ENCODE measurements at places on chromosomes 3 and 15. TPM values are rescaled to one million over a fixed set of nuclear protein-coding genes. Genes with fewer than 3 reads are reported as not detected.

GRCh38 chr3:100864471-100865250 lies 128.6 kb downstream of the ABI3BP start:
- DNase-seq, result no peak

DNA sequence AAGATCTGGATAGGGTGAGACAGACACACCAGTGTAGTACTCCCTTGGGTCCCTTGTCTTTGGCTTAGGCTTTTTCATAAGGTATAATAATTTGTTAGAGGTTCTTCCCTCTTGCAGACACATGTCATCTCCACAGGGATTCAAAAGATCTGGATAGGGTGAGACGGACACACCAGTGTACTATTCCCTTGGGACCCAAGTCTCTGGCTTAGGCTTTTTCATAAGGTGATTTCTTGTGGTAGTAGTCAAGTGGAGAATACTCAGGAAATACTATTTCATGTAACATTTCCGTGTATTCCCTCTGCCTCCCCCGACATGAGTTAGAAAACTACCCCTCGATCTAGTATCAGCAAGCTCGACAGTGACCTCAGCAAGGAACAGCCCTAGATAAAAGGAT lies 954 bp upstream of the MAPKBP1 start:
- DNase-seq, result no peak

DNA sequence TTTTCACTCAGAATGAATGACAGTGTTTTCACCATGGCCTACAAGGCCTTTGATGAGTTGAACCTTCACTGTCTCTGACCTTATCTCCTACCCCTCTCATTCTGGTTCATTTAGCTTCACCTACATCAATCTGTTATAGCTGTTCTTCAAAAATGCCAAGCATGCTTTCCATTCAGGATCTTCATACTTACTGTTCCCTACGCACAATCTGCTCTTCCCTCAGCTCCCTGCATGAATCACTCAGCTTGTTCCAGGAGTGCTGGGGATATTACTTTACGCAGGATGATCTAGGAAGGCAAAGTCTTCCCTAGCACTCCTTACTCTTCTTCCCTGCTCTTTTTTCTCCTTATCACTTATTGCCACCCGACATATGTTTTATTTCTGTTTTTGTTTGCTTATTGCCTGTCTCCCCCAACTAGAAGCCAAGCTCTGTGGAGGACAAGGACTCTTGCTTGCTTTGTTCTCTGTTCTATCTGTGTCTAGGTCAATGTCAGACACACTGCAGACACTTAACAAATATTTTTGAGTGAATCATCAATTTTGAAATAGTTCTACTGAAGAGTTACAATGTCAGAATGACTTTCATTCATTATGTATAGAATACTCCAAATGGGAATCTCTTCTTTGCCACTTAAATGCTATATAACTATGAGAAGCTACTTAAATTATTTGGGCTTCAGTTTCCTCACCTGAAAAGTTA lies 238.3 kb upstream of the FEZF2 start:
- DNase-seq, result no peak

GRCh38 chr3:31288641-31289100 lies 244.1 kb upstream of the STT3B start:
- no peak for DNase-seq

GRCh38 chr3:102510663-102511062 lies 75.8 kb downstream of the ZPLD1 start:
- DNase-seq, result no peak

CHRNA5 gene
- total RNA-seq, result 0.49 TPM

ADGRG7 gene
- total RNA-seq, result not detected

CCDC9B gene
- 17.4 TPM for total RNA-seq

Measured in lower leg skin (tissue), 4 donors.